ENCODE measurements at places on chromosomes 6 and 20.
A peak's percentile ranks its signal among the peaks of the same experiment; 100 is the strongest.

DNA sequence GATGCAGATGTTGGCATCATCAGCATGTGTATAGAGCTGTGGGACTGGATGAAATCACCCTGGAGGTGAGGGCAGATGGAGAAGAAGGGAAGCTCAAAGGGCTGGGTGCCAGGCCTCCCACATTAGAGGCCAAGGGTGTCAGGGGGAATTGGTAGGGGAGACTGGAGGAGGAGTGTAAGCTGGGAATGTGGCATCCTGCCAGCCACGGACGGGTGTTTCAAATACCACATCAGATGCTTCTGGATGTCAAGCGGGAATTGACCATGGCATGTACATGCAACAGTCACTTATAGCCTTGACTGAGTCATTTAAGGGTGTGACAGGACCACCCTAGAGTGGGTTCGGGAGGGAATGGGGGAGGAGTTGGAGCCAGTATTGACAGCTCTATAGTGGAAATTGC lies 9.6 kb downstream of the ERGIC3 start:
- DNase-seq, result no peak

- no peak for DNase-seq
Measured at GRCh38 chr6:56725254-56725653, 82.6 kb upstream of the DST start.

GRCh38 chr6:157535340-157536222 lies 154.6 kb downstream of the ZDHHC14 start:
- DNase-seq, result no peak

DNA sequence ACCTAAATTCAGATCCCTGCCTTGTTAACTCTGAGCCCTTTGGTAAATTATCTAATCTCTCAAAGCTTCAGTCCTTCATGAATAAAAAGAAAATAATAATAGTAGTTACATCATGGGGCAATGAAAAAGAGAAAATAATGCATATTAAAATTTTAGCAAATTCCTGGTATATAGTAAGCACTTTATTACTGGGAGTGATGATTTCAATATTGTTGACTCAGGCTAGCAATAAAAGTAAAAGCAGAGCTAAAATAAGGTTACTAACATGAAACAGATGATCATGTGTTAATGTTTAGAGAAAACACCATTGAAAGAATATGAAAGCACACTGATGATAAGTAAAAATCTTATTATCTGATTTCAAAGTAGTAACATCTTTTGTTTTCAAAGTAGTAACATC lies 13.6 kb downstream of the GINS1 start:
- no peak for DNase-seq

DNA sequence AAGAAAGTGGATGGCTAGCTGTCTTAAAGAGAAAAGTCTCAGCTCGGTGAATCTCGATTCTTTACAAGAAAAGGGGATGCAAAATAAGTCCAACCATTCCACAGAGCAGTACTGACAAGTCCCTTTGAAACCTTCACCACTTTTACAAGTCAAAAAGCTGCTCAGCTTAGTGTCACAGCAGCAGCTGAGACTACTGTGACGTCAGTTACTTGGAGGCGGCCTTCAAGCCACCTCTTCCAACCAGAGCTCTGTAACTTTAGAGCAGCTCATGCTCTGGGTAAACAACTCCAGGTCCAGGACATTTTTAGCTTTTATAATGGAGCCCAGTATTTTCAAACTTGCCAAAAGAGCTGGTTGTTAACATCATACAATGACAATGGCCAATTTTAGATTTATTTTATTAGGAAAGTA lies at the start of gene KIAA0408:
KIAA0408 (minus strand) TSS at position 159 of the 411 bp plus-strand sequence. CDS start 5,408 bp downstream, outside the sequence.
- DNase-seq, result no peak

DNA sequence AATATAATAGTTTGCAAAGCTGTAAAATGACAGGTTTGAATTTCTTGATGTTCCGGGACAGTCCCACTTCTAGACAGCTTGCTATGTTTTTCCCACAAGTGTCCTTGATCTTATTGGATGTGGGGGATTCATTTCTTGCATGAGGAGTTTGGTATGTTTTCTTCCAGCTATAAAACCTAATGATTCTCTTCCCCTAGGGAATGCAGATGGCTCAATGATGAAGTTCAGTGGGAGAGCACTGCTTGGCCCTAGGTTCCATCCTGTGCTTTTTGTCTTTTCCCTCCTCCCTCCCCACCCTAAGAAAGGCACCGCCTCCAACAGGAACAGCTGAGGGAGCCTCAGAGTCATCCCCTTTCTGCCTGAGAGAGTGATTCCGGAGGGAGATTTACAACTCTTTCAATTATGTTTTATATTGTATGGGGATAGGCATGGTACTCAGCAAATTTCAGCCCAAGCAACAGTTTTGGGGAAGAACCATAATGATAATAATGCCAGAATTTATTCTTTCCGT lies 149.2 kb downstream of the PHACTR1 start:
- no peak for DNase-seq

- no peak for DNase-seq
Measured at GRCh38 chr20:46367967-46368901, 38.2 kb downstream of the ELMO2 start.

DNA sequence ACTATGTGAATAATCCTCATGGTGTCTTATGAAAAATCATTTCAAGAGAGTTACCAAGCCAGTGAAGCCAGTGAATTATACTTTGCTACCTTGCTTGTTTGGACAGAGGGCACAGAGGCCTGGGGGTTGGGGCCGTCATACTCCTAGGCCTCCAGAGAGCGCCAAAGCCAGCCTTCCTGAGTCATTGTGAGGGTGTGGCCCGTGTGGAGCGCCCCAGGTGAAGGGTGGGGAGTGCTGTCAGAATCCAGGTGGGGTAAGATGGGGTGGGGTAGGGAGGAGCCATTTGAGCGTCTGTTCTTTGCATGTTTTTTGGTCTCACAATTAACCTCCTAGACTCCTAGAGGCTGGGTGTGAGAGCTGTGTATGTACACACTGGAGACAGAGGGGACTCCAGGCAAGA lies 71.1 kb downstream of the PERP start:
- no peak for DNase-seq

GRCh38 chr6:21382821-21383449 lies 210.6 kb upstream of the SOX4 start:
- no peak for DNase-seq

GRCh38 chr6:107812234-107812769 lies 11.8 kb downstream of the SCML4 start:
- no peak for DNase-seq

DNA sequence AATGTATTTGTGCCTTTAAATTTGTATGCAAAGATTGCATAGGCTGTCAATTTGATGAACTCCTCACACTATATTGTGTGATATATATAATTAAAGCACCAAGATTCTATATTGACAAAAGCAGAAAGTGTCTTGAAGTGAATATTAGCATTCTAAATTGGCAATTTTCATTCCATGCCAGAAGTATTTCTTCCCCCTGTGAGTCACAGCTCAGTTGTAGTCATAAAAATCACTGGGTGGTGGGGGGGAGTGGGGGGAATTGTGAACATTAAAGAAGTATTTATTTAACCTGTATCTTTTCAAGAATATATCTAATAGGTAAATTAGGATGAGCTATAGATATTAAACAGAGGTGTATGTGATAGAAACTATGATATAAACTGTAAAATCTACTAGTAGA lies 3.1 kb upstream of the ARMC2 start:
- DNase-seq, result no peak

DNA sequence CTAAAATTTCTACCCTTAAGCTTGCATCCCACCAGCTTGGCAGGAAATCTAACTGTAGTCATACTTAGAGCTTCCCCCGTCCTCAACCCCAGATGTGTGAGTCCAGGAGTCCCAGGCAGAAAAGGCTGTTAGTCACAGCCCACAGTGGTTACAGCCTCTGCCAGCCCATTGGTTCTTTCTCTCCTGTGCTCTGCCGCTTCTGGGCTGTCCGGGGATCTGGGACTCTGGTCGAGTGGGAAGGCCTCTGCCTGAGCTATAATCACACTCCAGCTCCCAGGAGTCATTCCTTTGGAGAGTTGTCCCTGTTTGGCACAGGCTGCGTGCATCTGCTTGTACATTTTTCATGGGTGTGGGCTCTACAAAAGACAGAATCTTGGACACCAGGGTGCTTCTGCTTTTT lies 45.6 kb upstream of the FYN start:
- no peak for DNase-seq

DNA sequence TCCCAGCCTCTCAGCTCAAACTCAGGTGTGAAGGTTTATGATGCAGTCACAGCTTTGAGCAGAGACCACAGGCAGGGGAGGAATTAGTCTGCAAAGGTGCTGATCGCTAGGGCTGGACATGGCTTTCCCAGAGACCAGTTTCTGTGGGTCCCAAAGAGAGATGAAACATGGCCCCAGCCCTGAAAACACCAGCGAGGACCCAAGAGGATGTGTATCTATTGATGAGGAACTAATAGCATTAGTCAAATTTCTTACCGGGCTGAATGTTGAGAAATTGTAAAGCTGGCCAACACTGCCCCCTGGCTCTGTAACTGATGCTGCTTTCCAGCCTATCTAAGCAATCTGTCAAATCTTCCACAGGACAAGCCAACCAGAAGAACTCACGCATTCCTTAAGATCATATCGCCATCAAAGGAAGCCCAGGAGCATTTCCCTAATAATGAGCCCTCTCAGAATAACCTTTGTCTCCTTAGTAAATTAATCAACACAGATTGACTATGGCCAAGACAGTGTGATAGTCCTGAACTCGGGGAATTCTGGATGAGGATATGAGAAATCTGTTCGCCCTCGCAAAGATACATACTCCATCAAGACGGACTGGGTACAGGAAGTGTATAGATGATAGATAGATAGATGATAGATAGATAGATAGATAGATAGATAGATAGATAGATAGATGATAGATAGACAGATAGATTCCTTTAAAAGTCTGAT lies 7.8 kb upstream of the ACSS1 start:
- DNase-seq, result peak; percentile 40

DNA sequence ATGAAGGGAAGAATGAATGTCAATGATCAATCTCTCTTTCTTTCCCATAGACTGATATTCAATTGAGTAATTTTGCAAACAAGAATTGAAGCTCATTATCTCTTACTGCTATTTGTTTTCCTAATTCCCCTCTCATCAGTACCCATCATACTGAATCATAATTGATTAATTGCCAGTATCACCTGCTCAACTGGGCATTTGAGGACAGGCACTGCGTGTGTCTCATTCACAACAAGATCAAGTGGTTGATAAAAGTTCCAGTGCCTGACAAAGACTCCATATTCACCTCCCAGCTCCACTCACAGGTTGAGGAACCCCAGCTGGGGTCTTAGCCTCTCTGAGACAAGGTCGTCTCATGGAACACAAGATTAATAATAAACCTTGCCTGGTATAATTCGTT lies 67.7 kb downstream of the BCAS1 start:
- no peak for DNase-seq

GRCh38 chr20:48219306-48219705 lies 434.0 kb upstream of the SULF2 start:
- DNase-seq, result no peak

- no peak for DNase-seq
Measured at GRCh38 chr6:150037526-150038201, 12.3 kb upstream of the RAET1L start.

DNA sequence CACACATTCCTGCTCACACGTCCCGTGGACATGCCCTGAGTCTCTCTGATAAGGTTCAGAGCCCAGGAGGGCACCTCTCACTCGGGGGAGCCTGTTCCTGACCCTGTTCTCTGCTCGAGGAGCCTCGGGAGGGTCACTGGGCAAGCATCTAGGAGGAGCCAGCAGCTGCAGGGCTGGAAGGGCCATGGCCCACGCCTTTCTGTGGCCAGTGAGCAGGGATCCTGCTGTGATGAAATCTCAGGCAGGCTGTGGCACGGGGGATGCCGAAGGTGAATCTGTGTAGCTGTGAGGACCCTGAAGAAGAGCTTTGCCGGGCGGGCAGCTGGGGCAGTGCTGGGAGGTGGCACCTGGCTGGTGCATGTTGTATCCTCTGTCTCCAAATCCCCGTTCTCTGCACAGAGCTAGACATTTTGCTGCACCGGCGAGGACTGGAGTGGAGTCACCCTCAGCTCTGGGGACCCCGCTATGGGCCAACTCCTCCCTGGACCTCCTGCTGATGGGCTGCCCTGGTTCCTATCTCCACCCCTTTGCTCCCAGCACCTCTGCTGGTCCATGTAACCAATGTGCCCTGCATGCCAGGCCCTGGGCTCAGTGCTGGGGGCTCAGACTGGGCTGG lies 7.1 kb upstream of the NPBWR2 start:
- DNase-seq, result no peak

DNA sequence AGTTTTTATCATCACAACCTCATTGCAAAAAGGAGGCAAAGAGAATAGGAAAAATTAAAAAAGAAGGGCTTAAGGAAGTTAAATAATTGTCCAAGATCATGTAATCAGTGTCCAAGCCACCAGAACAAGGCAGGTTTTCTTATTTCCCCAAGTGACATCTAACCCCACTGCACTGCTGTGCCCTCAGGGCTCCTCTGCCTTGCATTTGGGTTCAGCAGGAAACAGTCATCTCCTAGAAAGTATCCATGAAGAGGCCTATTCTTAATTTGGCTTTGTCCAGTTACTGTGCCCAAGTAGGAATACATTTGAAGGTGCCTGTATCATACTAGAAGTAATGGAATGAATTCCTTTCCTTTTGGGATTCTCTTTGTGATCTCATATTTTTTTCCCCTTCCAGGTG lies 10.5 kb downstream of the TMEM14A start:
- no peak for DNase-seq

- no peak for DNase-seq
Measured at GRCh38 chr6:119113961-119114360, 35.5 kb upstream of the FAM184A start.

DNA sequence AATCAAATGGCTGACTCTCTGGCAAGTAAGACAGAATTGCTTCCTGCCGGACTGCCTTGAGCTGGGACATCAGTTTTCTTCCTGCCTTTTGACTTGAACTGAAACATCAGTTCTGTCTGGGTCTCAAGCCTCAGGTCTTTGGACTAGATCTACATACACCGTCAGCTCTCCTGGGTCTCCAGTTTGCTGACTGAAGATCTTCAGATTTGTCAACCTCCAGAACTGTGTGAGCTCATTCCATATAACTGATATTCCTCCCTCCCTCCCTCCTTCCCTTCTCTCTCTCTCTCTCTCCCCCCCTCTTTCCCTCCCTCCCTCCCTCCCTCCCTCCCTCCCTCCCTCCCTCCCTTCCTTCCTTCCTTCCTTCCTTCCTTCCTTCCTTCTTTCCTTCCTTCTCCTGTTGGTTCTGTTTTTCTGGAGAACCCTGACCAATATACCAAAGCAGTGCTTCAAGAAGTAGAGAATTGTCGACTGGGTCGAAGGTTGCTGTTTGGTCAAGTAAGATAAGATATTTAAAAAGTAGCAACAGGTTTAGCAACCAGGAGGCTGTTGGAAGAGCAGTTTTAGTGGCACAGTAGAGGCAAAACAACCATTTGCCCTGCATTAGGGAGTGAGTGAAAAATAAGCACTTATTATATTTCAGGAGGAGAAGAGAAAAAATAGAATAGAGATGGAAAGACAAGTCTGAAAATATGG lies 33.1 kb upstream of the CMTR1 start:
- no peak for DNase-seq

Data from stimulated activated CD4-positive, alpha-beta T cell treated with anti-CD3 and anti-CD28 coated beads, TNF-alpha, amount 100 ng/mL, for 24 hours (primary cell).